ENCODE measurements at places on chromosomes 11 and 22. TPM values are rescaled to one million over a fixed set of nuclear protein-coding genes. Genes with fewer than 3 reads are reported as not detected.

DNA sequence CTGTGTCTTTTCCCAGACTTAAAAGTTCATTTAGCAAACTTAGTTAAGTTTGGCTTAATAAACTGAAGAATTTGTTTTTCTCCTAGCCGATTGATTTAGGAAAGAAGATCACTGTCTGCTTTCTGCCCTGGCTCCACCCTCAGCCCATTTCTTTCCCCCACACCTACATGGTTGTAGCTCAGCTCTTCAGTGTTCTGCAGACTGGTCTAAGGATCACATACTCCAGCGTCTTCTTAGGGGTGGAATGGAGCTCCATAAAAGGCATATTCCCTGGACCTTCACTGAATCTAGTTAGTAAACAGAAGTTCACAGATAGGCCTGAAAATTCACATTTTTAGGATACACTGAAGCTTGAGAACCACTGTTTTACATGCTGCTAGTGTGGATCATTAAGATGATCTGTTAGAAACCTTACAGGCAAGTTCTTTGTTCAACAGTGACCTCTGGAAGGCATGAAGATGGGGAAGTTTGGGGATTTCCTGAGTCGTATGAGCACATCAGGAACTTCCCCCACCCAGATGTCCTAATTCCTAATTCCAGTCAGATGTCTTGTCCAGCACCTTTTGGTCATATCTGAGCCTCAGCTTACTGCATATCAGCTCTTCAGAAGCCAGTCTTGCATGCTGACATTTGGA is 16.8 kb downstream of the PIWIL4 start:
- no peak for DNase-seq

DNA sequence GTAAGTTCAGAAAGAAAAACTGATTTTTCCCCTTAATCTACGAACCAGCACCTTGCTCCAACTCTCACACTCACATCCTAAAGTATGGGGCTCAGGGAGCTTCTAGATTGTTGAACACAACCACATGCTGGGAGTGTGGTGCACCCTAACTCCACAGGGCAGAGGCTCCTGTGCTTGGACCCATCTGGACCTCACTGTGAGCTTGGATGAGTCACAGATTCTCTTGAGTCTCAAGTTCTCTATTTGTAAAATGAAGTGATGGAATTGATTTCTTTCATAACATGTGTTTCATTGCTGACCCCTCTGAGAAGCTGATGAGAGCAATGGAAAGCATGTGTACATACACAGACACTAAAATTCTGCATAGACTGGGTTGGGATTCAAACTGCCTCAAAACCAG is 109.7 kb downstream of the PGR start:
- no peak for DNase-seq

DNA sequence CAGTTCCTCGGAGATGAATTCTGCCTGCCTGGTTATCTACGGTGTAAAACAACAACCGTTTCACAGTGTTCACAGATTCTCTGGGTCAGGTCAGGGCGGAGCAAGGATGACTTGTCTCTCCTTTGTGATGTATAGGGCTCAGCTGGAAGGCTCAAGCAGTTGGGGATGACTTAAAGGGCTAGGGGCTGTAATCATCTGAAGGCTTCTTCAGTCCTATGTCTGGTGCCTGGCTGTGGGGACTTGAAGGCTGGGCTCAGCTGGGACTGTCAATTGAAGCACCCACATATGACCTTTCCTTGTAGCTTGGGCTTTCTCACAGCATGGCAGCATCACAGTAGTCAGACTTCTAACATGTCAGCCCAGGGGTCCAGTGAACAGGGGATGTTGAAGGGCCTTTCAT is 29.3 kb downstream of the EIF3F start:
- DNase-seq = no peak

GRCh38 chr11:69601011-69601975 is 39.7 kb upstream of the CCND1 start:
- no peak for DNase-seq

GRCh38 chr22:29734838-29735237 is 15.0 kb downstream of the CABP7 start:
- DNase-seq = no peak

DNA sequence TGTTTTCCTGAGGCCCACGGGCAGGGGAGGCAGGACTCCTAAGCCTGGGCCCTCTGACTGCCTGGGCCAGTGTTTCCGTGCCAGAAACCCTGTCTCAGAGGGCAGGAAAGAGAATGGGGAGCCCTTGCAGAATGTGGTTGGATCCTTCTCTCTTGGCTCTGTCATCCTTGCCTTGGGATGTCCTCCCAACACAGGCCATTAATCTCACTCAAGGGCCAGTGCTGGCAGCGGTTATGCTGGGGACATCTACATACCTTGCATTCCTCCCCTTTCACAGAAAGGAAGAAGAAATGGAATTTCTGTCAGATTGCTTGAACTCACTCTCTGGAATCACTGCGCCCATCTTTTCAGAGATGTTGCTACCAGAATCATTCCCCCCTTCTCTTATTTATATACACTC is 296.9 kb downstream of the KIRREL3 start:
- no peak for DNase-seq

GRCh38 chr11:101940901-101941520 is 24.7 kb upstream of the ANGPTL5 start:
- DNase-seq = no peak

DNA sequence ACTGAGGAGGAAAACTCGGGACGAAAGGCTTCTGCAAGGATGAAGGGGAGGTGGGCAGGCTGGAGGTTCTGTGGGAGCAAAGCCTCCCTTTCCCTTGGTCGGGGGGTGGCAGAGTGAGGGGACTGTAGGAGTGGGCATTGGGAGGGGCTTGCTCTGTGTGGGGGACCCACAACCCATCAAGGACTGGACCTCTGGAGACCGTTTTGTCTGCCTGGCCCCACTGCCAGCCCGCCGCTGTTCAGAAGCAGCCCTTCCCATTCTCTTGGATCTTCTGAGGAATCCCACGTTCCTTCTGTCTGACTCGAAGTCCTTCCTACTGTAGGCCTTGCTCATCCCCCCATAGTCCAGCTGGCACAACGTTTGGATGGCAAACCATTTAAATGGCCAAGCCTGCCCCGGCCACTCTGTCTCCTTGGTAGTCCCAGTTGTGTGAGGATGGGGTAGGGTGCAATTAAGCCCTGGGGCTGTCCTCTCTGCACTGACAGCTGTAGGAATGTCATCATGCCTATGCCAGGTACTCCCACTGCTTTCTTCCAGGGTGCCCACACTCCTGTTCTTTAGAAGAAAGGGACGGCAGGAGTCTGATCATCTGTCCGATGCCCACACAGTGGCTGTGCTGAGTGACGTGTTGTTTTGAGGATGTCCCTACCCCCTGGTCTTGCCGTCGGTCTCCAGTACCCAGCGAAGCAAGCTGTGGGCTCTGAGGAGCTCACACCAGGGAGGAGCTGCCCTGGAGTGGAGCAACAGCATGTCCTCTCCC is 17.0 kb upstream of the NECTIN1 start:
- no peak for DNase-seq

DNA sequence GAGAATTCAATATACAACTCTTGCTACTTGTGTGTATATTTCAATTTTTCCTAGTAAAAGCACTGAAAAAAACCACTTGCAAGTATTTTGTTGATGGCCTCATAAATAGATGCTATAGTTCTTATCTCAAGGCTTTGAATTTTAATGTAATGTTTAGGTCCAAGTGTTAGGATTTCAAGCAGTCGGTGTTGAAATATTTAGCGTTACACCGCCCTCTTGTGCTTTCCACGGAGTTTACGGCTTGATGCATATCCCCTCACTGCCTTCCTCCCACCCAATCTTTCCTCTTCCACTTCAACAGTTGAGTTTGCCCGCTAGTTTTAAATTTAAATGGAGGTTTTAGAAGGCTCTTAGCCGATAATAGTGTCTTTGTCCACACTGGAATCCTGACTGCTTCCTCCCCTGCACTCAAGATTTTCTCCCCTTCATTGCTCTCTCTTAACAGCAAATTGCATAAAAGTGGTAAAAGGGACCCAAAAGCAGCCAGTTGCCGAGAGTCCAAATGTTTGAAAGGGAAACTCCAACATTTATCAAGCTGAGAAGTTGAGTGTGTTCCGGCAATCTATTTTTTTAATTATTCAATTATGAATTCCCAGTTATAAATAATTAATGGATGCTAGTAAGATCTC is 25.9 kb upstream of the HTATIP2 start:
- no peak for DNase-seq

- DNase-seq = no peak
These were observed 49.1 kb downstream of the MICAL2 start for GRCh38 chr11:12159351-12160099.

DNA sequence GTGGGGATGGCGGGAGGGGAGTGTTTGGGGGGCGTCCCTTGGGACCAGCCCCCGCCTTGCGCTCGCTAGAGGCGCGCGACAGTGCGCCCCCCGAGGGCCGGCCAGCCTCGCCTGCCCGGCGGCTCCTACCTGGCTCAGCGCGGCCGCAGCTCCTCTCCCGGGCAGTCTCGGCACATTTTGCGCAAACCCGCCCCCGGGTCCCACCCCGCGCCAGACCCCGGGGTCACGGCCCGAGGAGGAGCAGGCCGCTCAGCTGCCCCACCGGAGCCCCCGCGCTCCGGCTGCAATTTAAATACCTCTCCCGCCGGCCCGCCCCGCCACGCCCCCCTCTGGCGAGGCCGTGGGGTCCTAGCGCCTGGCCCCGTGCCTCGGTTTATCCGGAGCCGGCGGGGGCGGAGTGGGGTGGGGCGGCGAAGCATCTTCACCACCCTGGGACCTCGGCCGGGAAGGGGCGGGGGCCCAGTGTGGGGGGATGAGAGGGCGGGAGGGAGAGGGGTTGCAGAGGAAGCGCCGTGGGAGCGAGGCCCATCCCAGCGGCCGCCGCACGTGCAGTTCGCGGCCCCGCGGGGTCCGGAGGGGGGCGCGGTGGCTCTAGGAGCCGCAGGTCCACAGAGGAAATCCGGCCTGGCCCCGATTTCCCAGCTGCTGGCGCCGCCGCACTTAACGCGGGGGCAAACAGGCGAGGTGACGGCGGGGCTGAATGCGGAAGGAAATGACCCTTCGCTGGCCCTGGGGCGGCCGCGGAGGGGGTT is at the start of gene LRRC32:
Gene LRRC32, minus strand, starts transcription at position 263 of the 752 bp plus-strand sequence. CDS start 4,793 bp downstream, outside the sequence.
- DNase-seq = no peak

GRCh38 chr11:72643547-72643946 is 30.7 kb downstream of the PDE2A start:
- DNase-seq = no peak

- DNase-seq = no peak
These were observed at the start of gene ATG16L2 for GRCh38 chr11:72814286-72815109. ATG16L2 (plus strand) TSS chr11:72814411; CDS start chr11:72814446, 35 bp downstream.

DNA sequence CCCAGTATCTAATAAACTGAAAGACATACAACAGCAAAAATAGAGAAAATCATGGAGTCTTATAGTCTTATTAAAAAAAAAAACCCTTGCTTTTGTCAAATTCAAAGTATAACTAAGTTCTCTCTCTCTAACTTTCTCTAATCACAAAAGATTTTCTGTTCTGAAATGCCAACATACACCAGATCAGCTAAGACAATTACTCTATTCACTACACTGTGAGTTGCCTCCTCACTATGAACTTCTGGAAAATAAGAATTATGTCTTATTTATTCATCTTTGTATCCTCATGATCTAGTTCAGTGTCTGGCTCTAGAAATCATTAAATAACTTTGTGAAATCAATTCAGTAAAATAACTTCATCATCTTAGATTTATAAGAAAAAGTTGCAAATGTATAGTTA is 12.7 kb downstream of the FAM76B start:
- DNase-seq = no peak

DNA sequence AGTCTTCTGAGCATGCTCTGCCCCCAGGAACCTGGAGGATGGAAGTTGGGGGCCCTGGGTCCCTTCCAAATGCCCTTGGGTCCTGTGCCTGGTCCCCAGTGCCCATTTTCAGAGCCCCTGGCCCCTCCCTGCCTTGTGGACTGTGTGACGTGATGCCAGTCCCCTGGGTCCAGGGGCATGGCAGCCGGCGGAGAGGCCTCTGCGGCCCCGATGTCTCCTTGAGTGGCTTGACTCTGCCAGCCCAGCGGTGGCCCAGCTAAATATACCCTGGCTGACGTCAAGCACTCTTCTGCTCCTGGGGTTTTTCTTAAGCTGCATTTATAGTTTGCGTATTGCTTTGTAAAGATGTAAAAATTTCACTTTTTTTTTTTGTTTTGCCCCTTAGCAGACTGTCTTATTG is 35.2 kb upstream of the PARVG start:
- no peak for DNase-seq

GRCh38 chr22:27685970-27686369 is 115.6 kb downstream of the MN1 start:
- DNase-seq = no peak

DNA sequence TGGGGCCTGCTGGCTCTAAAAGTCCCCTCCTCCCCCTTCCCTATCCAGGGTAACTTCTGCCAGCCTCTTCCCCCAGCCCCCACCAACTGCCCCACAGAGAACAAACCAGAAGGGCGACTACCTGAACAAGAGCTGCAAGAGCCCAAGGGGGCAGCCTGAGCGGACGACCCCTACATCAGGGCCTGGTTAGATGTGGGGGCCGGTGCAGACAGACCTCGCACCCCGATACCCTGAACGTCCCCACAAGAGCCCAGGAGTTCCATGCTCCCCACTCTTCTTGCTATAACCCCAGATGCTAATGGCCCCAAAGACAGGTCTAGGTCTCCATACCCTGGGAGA is 20.7 kb downstream of the SUN2 start:
- DNase-seq = no peak

DNA sequence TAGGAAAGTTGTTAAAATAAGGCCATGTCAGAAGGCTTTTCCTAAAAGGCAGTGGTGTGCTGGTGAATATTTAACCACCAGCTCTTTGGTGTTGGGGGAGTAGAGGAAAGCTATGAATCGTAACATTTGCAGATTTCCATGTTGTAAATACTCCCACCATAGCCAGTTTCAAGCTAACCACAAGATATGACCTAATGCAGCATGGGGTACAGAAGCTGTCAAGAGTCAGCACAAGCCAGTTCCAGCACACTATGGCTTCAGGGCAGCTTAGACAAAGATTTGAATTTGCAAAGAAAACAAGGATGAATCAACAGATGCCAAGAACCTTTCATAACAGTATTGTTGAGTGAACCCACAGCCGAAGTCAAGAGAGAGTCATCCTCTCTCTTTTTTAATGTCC is 40.0 kb downstream of the COMMD9 start:
- no peak for DNase-seq

GRCh38 chr11:124536520-124536919 is 6.9 kb downstream of the OR8B12 start:
- DNase-seq = no peak

TTLL8 gene
- not detected for total RNA-seq

PDE2A gene
- 12.6 TPM for total RNA-seq

GPHA2 gene
- total RNA-seq = not detected

MS4A13 gene
- total RNA-seq = not detected

YPEL4 gene
- 0.95 TPM for total RNA-seq

TBC1D22A gene
- 21.2 TPM for total RNA-seq

CNIH2 gene
- not detected for total RNA-seq

TUBA8 gene
- total RNA-seq = 0.57 TPM

MS4A6E gene
- total RNA-seq = not detected

TEX54 gene
- not detected for total RNA-seq

VSIG10L2 gene
- not detected for total RNA-seq

HBG2 gene
- not detected for total RNA-seq

NLRP10 gene
- not detected for total RNA-seq

CRYBA4 gene
- total RNA-seq = not detected

PRRG4 gene
- total RNA-seq = 31.7 TPM

SLC22A9 gene
- total RNA-seq = not detected
